ENCODE measurements at places on chromosomes 4 and X. TPM values are rescaled to one million over a fixed set of nuclear protein-coding genes. Genes with fewer than 3 reads are reported as not detected.

The ATP8A1 gene
- 0.59 TPM for total RNA-seq

The MFAP3L gene
- 4.1 TPM for total RNA-seq

The CT83 gene
- not detected for total RNA-seq

The MAGEB18 gene
- not detected for total RNA-seq

The FABP2 gene
- not detected for total RNA-seq

The PGM2 gene
- total RNA-seq: 44.7 TPM

The CORIN gene
- 0.23 TPM for total RNA-seq

The BEX5 gene
- not detected for total RNA-seq

The PROM1 gene
- not detected for total RNA-seq

The IL21 gene
- total RNA-seq: not detected

The ASB9 gene
- total RNA-seq: 1.2 TPM

The WDR17 gene
- total RNA-seq: 2.7 TPM

The MXD4 gene
- 49.2 TPM for total RNA-seq

The MEPE gene
- total RNA-seq: not detected

The NAA11 gene
- total RNA-seq: not detected

The FAM9C gene
- total RNA-seq: not detected
